ENCODE measurements at places on chromosomes 7 and 10.
A peak's percentile ranks its signal among the peaks of the same experiment; 100 is the strongest.

GRCh38 chr7:71988201-71988600 is 423.9 kb downstream of the CALN1 start:
- no peak for DNase-seq

- DNase-seq = no peak
Measured at GRCh38 chr10:103124420-103125096, 68.5 kb downstream of the NT5C2 start.

- no peak for DNase-seq
Measured at GRCh38 chr7:51289623-51290303, 26.8 kb downstream of the COBL start.

DNA sequence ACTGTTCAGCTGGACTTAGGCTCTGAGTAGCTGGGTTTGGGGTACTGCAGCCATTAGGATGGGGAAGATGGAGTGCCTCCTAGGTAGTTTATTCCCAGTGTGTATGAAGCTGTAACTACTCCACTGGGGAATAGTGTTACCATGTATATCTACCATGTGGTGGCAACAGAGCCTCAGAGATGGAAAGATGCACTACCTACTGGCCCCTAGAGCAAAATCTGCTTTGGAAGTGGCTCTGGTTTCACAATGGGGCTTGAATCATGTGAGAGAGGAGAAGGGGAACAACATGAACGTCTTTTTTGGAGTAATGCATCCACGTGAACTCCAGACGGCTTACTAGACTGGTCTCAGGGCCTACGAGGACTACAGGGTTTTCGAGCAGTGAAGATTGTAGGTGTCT is 167.3 kb downstream of the CALCR start:
- no peak for DNase-seq

DNA sequence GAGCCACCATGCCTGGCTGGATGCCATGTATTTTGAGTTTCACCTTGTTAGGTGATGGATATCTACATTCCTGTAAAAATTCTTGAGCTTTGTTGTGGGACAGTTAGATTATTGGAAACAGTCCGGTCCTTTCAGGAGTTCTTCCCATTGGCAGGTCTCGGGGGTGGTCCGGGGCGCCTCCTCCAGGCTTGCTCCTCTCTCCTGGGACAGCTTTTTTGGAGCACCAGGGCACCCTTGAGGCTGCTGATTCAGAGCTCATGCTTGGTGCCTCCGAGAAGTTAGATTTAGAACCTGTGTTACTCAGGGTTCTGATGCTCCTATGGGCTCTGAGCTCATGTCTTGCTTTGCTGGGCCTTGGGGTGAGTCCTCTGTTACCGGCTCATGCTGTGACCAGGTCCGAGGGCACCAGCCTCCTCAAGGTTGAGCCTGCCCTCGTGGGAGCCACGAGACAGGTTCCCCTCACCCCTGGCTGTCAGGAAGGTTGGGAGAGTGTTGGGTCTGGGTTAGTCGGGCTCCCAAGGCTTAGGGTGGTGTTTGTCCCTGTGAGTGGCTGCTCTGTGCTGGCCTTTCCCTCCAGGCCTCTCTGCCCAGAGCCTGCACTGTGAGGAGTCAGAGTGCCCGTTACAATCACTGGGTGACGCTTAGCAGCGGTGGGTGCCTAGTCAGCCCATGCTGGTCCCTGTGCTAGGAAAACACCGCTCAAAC is 6.0 kb downstream of the SPRN start:
- DNase-seq = peak; percentile 16

DNA sequence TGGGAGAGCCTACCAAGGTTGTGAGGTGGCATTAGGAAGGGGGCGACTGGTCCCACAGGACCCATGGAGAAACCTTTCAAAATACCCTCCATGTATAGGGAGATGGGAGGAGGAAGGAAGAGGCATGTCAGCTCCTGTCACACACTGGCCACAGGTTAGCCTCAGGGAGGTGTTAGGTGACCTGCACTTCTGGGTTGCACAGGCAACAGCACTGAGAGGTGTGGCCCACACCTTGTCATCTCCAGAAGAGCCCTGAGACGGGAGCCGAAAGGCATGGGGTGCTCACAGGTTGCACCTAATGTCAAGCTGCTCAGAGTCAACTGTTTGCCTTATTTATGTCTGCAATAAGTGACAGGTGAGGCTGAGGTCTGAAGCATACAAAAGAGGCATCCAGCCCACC is 14.6 kb upstream of the USP6NL start:
- DNase-seq = no peak

- no peak for DNase-seq
Measured at GRCh38 chr10:53387562-53387961, 615.0 kb upstream of the MBL2 start.

GRCh38 chr10:53115660-53116059 is 343.1 kb upstream of the MBL2 start:
- no peak for DNase-seq

- no peak for DNase-seq
Measured at GRCh38 chr7:157567666-157568065, 230.9 kb downstream of the DNAJB6 start.

GRCh38 chr7:35735396-35735795 is 40.5 kb upstream of the HERPUD2 start:
- DNase-seq = no peak

DNA sequence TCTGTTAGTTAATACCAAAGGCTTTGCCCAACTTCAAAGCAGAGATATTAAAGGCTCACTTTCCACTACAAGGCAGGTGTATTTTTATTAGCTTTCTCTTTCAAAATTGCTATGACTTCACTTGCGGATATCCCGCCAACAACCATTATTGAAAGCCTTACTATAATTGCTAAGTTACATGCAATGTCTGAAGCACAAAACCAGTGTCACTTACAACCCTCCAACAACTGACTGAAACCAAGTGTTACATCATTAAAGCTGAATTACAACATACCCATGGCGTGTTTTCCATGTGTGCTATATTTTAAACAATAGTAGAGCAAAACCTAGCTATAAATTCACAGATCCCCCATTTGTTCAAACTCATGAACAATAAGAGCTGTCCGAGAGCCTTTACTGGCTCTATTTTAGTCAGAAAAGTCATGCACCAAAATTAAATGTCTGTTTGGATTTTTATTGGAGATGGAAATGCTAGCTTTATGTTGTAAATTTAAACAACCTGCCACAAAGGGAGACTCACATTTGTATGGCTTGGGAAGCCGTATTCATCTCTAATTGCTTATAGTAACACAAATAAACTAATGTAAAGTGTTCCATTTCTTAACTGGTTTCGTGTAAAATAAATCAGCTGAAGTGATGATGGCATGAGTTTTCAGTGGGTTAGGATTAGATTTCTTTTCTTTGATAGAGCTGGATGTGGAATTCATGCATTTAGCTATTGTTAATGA is 227.1 kb downstream of the AGMO start:
- DNase-seq = no peak

GRCh38 chr7:79157281-79157680 is 296.2 kb downstream of the MAGI2 start:
- no peak for DNase-seq

- DNase-seq = no peak
Measured at GRCh38 chr10:133350950-133351329, 3.8 kb downstream of the PRAP1 start.

DNA sequence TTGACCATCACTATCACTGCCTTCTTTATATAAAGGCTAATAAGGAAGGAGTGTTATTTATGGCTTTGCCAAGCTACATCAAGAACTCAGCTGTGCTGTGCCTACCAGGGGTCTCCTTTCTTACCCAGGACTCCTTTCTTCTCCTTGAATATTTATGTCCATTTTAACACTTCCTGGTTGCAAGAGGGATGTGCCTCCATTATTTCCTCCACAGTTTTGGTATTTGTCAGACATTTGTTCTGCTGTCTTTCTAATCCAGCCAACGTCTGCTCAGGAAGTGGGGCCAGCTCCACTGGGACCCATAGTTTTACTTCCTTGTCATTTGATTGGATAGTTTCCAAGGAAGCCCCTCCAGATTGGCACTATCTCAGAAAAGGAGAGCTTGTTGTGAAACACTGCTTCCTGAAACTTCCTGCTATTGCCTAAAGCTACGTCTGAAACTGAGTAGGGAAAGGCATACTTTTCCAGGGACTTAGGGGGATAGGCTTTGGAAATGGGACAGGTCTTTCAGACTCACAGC is 6.6 kb upstream of the STRIP2 start:
- DNase-seq = no peak

DNA sequence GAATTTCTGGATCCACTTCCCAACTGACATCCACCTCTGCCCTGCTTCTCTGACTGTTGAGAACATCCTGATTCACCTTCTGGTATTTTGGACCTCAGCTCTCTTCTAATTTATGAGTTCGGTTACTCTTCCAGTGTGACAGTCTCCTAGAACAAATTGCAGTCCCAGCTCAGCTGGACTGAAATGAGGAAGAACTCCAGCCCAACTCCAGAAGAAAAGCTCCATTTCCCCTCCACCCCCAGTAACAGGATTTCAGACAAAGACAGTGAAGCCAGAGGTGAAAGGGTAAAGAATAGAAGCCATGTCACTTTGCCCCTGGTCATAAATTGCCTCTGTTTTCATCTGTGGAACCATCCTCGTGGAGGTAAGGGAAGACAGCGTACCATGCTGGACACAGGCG is 26.2 kb upstream of the INHBA start:
- no peak for DNase-seq

DNA sequence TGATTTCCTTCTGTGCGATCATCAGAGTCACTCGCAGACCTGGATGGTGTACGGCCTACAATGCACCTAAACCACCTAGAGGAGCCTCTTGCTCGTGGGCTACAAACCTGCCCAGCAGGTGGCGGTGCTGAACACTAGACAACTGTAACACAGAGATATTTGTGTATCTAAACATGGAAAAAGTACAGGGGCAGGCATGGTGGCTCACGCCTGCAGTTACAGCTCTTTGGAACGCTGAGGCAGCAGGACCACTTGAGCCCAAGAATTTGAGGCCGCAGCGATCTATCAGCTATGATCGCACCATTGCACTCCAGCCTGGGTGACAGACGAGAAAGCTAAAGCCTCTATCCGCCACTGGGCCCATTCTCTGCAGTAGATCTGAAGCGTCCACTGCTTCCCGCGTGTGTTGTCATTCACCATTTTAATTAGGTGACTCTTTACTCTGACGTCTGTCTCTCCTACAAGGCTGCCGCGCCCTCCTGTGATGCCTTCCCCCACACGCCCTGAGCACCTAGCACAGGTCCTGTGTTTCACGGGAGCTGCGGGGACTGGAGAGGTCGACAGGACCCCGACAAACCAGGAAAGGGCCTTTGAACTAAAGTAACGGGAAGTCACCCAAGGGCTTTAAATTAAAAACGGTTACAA is 774 bp downstream of the TUBGCP2 start:
- DNase-seq = peak; percentile 76

- no peak for DNase-seq
Measured at GRCh38 chr7:115070311-115070710, 148.4 kb downstream of the MDFIC start.

DNA sequence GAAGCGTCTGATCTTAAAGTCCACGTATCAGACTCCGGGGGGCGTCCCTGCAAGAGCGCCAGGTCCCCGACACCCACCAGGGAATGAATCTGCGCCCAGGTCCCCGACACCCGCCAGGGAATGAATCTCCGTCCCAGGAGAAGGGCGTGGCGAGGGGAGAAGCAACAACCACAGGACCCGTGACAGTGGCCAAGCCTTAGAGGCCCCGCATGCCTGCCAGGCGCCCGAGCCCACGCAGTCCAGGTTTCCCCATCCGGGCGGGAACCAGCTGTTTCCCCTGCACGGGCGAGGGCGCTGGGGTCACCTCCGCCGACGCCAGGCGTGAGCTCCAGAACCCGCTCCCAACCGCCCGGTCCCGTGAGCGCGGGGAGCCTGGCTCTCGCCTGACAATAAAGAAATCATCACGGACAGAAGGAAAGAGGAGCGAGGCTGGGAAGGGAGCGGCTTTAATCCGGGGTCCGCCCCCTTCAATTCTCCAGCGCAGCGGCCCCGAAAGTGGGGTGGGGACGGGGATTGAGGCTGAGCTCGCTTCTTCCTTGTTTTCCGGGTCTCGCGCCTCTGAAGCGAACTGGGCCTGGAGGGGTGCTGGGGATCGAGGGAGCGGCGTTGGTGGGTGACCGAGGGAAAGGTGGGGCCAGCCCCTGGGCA is 29.0 kb upstream of the BMS1 start:
- no peak for DNase-seq
